CD4-positive, alpha-beta T cell treated with Interleukin-4 for 1 hour (primary cell): ENCODE measurements at places on chromosomes 4 and X.

GRCh38 chr4:89024051-89024675, 32.8 kb downstream of the FAM13A start:
- peak; percentile 81 for DNase-seq

DNA sequence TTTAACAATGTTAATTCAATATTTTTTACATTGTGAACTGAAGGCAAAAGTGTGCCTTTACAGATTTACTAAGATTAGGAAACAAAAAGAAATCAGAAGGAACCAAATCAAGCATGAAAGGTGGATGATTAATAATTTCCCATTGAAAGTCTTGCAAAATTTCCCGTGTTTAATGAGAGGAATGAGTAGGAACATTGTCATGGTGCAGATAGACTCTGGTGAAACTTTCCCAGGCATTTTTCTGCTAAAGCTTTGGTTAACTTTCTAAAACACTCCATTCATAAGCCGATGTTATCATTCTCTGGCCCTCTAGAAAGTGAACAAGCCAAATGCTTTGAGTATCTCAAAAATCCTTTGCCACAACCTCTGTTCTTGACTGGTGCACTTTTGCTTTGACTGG, 1522.8 kb upstream of the PABPC4L start:
- DNase-seq, result no peak

DNA sequence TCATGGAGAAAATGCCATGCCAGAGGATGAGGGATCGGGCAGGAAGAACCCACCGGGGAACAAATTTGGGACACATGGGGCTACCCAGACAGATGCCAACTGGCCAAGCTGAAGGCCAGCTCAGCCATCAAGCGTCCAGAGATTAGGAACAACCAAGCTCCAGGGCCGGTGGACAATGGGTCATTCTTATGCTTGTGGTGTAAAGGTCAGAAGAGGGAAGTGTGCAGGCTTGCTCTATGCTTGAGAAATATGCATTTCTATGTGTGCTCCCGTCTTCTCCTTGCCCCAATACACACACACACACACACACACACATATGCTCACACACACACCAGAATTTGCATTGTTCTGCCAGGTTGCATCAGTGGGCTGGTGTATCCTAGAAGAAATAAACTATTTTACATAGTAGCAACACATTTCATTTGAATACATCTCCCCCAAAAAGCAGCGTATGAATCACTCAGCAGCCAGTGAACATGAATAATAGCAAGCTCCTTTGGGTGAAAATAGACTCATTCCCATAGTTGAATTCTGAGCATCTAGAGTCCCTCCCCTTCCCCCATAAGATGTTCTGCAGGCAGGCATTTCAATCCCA, 201.9 kb upstream of the PPARGC1A start:
- no peak for DNase-seq

DNA sequence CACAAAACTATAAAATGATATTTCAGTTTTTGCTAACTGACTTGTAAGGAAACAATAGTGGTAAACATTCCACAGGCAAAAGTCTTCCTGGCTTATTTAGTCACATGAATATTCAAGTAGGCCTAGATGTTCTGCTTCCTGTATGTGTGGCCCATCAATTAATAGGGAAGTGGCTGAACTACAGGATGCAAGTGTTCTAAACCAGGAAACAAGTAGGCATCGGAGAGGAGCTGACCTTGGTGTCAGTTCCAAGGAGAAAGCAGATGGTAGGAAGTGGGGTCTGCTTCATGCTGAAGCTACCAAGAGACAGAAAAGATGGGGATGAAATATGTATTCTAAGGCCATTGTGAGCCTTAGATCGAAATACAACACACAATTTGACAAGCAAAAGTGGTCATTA, 149.7 kb downstream of the ANTXR2 start:
- DNase-seq, result no peak

GRCh38 chrX:38515291-38515690, 46.1 kb upstream of the TSPAN7 start:
- no peak for DNase-seq

DNA sequence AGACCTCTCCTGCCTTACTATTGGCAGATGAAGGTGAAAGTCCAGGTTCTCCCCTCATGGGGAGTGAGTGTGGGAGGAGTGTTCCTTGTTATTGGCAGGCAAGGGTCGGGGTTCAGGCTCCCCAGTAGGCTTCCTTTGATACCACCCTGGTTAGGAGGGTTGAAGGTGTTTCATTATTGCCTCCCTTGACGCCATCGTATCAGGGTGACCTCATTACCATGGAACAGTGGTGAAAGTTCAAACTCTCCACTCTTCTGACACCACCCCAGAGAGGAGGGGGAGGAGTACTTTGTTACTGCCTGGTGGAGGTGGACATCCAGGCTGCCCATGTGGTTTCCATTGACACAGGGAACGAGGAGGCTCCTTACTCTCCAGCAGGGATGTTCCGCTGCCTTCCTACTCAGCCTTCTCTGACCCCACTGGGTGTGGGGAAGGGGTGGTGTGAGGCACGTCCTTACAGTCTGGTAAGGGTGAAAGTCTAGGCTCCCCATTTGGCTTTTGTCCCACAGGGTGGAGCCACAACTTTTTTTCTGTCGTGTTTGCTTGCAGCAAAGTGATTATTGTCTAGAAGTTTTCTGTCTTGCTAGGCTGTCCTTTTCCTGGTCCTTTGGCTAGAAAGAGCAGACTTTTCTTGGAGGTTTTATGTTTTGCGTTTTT, 37.2 kb upstream of the USP9X start:
- DNase-seq, result no peak

GRCh38 chrX:154349359-154349935, 25.0 kb downstream of the FLNA start:
- DNase-seq, result peak; percentile 19

DNA sequence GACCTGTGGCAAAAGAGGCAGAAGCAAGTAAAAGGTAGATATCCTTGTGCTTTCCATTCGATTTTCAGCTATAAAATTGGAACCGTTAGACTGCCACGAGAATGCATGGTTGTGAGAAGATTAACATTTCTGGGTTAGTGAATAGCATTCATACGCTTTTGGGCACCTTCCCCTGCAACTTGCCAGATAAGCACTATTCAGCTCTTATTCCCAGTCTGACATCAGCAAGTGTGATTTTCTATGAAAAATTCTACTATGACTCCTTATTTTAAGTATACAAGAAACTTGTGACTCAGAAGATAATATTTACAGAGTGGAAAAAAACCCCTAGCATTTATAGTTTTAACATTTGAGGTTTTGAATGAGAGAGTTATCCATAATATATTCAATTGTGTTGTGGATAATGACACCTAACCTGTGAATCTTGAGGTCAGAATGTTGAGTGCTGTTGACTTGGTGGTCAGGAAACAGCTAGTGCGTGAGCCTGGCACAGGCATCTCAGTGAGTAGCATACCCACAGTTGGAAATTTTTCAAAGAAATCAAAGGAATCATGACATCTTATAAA, 3.9 kb downstream of the FGB start:
- no peak for DNase-seq

- peak; percentile 24 for DNase-seq
Observed at GRCh38 chr4:174423257-174423944, 98.9 kb downstream of the HPGD start.

DNA sequence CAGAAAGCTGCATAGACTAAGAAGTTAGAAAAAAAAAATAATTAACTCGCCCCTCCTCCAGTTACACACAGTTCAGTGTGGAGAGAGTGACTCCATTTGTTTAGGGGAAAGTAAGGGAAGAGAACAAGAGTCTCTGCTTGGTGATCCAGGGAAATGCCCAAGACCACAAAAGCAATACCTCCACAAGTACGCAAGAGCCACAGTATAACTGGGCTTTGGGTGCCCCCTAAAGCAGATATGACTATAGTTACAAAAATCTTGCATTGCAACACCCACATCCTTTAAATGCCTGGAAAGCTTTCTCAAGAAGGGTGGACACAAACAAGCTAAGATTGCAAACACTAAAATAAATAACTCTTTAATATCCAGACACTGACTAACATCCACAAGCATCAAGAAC, 164.2 kb upstream of the NRK start:
- no peak for DNase-seq

GRCh38 chr4:2083826-2084160, 24.7 kb downstream of the NAT8L start:
- no peak for DNase-seq

DNA sequence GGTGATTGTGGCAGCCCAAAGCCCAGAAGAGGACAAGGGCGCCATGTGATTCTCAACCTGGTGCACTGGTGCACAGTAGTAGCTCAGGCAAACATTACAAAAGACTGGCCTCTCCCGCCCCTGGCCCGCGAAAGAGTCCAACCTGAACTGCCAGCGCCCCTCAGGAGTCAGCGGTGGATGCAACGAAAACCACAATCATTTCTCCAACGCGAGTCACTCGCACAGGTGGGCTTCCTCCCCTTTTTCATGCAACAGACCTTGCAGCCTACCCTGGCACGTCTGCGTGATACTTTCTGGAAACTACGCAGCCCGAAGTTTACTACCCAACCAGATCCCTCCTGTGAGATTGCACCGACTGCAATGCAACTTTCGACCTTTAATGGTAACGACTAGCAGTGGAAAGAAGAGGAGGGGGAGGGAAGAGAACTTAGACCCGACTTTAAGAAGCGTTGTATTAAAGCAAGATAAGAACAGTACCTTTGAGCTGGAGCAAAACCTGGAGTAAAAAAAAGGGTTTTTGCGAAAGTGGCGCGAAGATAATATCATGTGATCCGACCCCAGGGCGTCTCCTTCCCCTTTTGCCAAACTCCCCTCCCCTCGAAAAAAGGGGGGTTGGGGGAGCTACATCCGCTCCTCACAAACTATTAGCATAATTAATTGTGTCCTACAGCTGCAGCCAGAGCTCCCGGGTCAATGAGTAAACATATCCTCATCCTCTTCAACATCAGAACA, 63.3 kb upstream of the CCDC160 start:
- DNase-seq, result no peak

DNA sequence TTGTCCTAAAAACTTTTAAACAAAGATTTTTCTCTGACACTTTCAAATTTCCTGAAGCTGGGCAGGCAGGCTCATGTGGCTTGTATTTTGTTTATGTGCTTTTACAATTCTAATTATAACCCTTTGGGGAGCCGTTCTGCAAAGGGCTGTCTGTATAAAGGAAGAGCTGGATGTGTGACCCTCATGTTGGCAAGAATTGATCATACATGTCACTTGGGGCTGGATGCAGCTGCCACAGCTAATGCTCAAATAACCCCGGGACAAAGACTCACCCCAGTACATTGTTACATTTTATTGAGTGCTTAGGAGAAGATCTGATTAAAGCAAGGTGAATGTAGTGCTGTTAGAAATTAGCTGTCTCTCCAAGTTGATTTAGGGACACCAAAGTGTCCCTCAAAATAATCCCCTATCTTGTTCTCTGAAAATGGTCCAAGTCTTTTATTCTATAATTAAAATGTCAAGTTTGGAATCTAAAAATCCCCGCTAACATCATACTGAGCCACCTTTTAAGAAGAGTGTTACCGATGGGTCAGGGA, 13.0 kb upstream of the DAPP1 start:
- no peak for DNase-seq

DNA sequence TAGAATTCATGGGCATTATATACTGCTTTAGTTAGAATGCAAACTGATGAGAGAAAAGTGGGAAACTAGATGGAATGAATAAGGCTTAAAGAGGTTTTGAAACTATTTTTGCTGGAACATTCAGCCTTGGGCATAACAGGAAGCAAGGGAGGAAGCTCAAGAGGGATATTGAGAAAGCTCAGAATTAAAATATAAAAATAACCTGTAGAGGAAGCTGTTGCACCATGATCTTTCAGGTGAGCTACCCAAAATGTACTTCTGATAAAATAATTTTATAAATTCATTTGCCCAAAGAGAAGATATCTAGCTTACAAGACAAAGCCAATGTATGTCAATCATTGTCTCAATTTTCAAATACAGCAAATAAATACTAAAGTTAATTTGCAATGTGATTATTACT, 11.3 kb downstream of the GC start:
- DNase-seq, result no peak

DNA sequence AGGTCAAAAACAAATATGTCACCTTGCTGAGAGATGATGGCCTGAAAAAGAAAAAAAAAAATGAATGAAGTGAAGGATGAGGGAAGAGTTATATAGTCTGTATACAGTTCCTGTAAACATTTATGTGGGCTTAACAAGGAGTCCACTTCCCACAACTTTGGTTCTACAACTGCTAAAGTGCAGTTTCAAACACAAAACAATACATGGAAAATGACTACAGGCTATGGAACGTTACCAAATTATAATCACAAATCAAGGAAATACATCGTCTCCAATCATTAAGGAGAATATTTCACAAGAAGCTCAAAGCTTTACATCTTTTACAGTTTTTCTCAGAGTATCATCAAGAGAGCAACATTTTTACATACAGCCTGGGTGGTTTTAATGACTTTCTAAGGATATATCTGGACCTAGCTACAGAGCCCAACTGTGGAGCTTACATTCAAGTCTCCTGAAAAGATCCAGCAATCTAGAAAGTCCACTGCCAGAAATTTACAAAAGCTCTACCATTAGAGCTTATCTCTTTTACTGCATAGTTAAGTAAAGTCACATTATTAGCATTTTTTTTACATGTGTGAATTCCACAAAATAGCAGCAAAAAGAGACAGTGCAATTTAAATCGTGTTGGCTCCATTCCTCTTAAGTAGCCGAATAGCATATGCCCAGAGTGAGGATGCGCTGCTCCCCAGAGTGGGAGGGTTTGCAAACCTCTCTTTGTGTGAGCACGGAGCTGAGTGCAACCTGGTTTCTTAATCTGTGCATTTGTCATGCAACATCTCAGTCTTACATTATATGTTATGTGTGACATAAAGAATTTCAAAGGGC, 128.3 kb downstream of the MANBA start:
- no peak for DNase-seq

DNA sequence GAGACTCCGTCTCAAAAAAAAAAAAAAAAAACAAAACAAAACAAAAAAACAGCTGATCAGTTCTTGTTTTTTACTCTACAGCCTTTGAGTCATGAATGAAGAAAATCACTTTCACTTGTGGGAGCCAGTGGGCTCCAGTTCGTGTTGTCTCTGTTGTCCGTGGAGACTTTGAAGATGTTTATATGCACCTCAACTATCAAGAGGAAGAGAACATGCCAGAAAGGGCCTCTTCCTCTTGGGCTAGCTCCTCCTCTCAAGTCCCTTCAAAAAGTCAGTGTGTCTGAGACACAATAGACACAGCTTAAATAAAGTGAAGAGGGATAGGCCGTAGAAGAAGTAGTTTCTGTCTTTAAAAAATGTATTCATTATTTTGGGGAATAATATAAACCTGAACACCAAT, 182.7 kb downstream of the KDR start:
- DNase-seq, result peak; percentile 74

DNA sequence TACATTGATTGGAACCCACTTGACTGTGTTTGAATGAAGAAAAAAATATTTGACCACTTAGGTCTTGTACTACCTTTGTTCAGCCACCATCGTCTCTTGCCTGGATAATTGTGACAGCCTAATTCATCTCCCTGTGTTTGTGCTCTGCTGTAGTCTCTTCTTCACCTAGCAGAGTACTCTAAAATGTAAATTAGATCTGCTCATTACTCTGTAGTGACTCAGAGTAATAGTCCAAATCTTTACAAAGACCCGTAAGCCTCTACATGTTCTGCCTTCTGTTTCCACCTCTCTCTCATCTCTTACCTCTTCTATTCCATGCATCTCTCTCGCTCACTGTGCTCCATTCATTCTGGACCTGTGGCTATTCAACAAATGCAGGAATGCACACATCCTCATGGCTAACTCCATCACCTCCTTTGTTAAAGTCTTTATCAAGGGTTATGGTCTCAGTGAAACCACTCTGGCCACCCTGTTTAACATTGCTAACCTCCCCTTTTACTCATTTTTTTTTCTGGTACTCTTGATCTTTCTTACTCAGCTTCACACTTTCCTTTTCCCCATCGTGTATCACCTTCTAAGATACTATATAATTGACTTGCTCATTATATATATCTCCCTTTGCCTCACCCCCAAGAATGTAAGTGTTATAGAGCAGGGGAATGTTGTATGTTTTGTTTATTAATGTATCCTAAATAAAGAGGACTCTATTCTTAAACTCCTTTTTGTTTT, 98.4 kb downstream of the STIM2 start:
- DNase-seq, result no peak
